ENCODE measurements at places on chromosomes 5 and 9.

- no peak for DNase-seq
Observed at GRCh38 chr5:57900381-57900944, 417.9 kb upstream of the ACTBL2 start.

DNA sequence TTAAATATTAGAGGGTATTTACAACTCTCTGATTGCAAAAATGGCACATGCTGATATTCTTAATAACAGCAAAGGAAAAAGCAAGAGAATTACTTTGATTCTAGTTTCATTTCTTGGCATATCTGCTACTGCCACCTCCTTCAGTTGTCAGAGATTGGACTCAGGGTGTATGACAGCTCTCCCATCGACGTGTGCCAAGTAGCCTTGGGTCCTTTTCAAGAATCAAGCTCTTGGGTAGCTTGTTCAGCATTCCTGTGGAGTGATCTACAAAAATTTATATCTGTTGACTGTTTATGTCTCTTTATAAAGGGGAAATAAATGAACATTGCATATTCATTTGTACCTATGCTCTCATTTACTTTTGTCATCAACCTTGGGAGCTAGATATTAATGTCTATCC is 315.6 kb downstream of the PRR16 start:
- DNase-seq: no peak

GRCh38 chr9:114282926-114283325 is 40.0 kb upstream of the ORM1 start:
- no peak for DNase-seq

DNA sequence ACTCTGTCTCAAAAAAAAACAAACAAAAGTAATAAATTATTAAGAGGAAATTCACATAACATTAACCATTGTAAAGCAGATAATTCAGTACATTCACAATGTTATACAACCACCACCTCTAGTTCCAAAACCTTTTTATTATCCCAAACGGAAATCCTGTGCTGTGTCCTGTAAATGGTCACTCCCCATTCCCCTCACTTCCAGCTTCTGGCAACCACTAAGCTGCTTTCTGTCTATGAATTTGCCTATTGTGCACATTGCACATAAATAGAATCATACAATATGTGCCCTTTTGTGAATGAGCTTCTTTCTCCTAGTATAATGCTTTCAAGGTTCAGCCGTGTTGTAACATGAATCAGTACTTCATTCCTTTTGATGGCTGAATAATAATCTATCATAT is 20.8 kb downstream of the C9orf152 start:
- no peak for DNase-seq

DNA sequence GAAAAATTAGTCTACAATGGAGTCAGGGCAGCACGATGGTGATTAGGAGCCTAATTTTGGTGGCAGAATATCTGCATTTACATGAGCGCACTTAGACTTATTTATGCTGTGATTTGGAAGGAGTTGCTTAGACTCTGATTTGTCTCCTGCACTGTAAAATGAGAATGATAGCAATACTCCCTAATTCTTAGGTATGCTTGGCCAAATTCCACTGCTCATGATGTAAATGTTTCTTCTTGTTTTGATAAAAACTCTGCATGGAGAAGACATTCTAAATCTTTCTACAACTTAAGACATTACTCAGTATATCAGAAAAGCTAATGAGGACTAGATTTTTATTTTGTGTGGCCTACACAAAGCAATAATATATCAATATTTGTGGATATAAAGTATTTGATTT is 205.4 kb downstream of the CDH18 start:
- no peak for DNase-seq

- DNase-seq: no peak
Observed at GRCh38 chr9:133769511-133770075, 31.4 kb upstream of the SARDH start.

DNA sequence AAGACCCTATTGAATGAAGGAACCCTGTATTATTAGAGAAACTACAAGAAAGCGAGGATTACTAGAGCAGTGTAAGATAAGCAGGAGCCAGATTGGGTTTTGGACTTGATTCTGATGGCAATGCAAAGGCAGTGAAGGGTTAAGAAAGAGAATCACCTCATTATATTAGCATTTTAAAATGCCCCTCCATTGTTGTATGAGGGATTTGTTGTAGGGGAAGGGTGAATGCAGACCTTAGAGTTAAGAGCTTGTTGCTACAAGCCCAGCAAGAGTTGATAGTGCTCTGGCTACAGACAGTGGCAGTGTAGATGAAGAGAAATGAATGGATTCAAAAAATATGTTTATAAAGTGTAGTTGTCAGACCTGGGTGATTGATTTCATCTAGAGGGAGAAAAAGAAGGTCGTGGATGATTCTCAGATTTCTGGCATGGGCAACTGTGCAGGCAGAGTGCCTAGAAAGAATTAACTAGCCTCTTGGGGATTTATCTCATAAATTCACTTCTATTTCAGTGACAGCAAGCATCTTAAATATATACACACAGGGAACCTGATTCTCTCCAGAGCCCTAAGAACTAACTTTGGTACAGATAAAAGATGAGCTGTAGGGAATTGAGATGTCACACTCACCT is 344.8 kb downstream of the ARRDC3 start:
- DNase-seq: no peak
